ENCODE measurements at places on chromosomes 2 and 18.
A peak's percentile ranks its signal among the peaks of the same experiment; 100 is the strongest.

DNA sequence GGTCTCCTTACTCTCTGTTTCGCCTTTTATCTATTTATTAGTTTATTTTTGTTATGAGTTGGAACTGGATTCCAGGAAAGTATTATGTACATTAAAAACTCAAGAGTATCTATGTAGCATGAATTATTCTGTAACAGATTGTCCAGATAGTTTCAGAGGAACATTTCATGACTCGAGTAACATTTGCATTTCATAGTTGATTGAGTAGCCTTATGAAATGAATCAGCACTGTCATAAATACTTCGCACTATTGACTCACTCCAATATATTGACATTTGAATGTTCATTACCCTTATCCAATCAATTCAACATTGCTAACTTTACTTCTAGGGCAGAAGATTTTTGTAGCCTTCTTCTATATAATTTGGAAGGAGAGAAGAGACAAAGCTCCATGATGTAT, 11.3 kb upstream of the VRK2 start:
- DNase-seq, result no peak

GRCh38 chr2:240439698-240440151, 4.3 kb downstream of the GPC1 start:
- DNase-seq, result no peak

- DNase-seq, result no peak
These were observed 134.0 kb downstream of the SEPTIN10 start for GRCh38 chr2:109479804-109480203.

- peak; percentile 2 for DNase-seq
These were observed 599 bp downstream of the ADAM23 start for GRCh38 chr2:206443735-206444527.

GRCh38 chr2:198371921-198372543, 567.6 kb downstream of the PLCL1 start:
- no peak for DNase-seq

DNA sequence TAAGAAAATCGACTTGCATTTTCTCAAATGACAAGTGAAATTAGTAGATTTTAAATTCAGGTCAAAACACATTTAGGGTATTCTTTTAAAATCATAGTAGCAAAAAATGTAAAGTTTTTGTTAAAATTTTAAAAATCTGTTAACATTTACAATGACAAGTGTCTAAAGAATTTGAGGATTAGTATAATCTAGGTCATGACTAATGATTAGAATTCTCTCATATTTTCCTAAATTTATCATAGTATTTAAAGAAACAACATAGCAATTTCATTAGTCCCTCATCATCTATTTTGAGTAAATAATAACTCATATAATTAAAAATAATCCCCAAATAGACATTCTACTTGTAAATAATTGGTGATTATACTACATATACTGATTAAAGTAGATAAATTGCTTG, 23.6 kb downstream of the THUMPD2 start:
- DNase-seq, result no peak

DNA sequence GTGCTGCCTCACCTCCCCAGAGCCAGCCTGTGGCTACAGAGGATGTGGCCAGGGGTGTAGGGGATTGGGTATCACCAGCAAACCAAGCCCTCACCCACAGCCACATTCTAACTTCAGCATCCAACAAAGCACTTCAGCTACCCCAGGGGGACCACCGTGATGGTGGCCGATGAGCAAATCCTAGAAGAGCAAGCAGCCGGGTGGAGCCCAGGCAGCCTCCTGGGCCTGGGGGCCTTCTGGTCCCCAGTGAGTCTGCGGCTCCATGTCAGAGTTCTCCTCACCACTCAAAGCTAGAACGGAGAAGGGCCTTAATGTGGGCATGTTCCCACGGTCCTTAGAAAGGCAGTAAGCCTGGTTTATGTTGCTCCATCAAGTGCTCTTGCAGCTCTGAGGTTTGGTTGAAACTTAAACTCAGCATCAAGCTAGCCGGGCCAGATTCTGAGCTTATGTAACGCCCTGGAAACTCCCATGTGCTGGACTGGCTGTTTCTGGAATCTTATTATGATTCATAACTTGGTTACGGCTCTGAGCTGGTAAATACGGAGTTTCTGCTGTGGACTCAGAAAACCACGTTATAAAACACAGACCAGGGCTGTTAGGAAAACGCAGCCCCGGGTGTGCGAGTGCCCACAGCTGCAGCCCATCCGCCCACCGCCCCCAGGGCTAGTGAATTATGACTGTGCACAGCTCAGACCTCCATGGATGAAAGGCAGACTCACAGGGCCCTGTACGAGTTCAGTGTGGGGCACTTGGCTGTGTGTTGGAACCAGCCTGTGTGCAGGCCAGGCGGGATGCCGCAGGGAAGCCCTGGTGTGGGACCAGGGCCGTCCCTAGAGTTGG, 99.8 kb downstream of the SEPTIN10 start:
- peak; percentile 32 for DNase-seq
